ENCODE measurements at places on chromosomes 3 and 15.

DNA sequence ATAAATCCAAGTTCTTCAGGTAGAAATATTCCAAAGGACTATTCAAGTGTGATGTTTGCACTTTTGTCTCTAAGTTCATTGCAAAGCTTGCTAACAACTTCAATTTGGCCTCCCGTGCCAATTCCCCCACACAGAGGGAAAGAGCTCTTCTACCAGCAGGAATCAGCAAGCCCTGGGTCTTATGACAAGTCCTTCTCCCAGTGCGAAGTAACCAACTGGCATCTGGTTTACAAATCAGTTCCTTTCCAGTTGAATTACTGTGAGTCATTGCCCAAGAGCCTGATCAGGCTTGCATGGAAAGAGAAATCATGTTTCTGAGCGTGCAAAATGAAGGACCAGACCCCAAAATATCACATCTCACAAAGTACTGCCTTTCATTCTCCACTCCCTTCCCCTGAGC is 62.7 kb upstream of the SLCO3A1 start:
- no peak for DNase-seq

- no peak for DNase-seq
These were observed 37.8 kb upstream of the CTXND1 start for GRCh38 chr15:80289528-80290495.

DNA sequence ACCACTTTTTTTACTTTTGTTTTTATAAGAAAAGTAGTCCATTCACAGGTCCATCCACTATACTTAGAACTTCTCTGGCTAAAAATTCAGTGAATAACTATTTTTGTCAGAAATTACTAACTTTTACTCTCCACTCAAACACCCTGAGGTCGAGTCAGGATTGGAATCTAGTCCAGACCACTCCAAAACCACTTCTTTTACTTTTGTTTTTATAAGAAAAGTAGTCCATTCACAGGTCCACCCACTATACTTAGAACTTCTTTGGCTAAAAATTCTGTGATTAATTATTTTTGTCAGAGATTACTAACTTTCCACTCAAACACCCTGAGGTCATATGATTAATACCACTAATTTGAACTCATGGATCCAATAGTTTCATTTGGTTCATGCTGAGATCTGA is 239.4 kb downstream of the RORA start:
- DNase-seq: no peak

GRCh38 chr3:141476033-141476432 is 10.8 kb upstream of the RASA2 start:
- DNase-seq: no peak

- DNase-seq: peak; percentile 72
These were observed 107.4 kb downstream of the APBA2 start for GRCh38 chr15:28993051-28993719.

GRCh38 chr15:55601374-55601773 is 13.2 kb upstream of the PYGO1 start:
- no peak for DNase-seq

DNA sequence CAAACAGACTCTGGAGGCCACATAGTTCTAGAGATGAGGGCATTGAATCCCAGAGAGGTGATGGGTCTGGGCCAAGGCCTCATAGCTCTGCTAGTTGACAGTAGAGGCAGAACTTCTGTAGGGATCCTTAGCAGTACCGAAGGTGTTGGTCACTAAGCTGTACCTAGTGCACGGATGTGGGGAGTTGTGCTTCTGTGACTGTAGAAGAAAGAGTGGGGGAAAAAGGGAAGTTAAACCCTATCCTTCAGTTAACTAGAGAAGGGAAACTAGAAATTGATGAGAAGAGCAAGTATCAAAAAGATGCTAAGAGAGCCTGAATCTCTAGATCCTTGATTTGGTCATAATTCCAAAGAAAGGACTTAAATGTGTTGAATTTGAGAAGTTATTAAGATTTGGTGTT is 186.7 kb downstream of the NFKBIZ start:
- DNase-seq: no peak

DNA sequence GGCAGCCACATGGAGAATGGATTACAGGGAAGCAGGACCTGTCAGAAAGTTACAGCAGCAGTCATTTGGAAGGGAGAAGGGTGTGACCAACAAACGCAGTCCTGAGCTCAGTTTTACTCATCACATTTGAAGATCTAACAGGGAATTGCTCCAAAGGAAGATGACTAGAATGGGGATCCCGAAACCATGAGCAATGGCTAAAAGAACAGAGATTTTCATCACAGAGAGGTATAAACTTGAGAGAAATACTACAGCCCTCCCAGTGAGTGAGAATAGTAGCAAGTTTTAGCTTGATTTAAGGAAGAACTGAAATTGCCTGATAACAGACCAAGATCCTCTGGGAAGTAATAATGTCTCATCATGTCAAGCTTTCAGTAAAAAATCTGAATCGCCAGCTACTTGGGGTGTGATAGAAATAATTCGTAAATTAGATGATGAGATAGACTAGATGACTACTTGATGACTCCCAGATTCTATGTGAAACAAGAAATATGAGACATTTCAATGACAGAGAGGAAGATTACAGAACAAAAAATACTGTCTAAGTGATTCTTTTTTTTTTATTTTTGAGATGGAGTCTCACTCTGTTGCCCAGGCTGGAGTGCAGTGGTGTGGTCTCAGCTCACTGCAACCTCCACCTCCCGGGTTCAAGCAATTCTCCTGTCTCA is 16.9 kb downstream of the CD47 start:
- no peak for DNase-seq

- DNase-seq: no peak
These were observed 30.7 kb upstream of the MGA start for GRCh38 chr15:41629463-41629862.

GRCh38 chr15:84654689-84655453 is 788 bp upstream of the WDR73 start:
- DNase-seq: peak; percentile 92

DNA sequence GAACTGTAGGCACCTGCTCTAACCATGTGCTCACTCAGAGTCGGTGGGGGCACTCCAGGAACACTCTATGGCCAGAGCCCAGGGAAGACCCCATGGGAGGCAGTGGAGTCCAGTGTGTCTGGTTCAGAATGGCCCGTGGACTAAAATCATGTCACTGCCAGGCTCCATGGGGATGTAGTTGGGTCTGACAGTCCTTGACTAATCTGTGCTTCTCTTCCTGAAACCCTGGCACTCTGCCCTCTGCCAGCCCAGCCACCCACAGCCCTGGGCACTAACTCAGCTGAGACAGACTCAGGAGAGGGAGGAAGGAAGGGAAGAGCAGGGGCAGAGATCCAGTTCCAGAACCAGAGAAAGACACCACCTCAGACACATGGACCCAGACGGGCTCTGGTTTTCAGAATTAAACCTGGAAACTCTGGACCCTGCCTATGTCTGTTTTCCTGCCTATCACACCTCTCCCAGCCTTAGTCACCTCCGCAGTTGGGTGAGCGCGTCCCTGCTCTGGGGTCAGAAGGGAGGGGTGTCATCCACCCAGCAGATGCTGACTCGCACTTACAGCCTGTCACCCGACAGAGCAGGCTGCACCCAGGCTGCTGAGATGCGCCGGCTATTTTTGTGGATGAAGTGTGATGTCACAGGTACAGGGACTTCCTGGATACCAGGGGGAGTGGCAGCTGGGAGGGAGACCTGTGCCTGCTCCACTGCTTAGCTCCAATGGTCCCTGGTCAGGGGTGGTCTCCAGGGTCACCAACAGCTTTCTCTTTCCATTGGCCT is 56.8 kb upstream of the INSYN1 start:
- DNase-seq: no peak

GRCh38 chr3:141384575-141384974 is 16.3 kb downstream of the ZBTB38 start:
- DNase-seq: no peak

DNA sequence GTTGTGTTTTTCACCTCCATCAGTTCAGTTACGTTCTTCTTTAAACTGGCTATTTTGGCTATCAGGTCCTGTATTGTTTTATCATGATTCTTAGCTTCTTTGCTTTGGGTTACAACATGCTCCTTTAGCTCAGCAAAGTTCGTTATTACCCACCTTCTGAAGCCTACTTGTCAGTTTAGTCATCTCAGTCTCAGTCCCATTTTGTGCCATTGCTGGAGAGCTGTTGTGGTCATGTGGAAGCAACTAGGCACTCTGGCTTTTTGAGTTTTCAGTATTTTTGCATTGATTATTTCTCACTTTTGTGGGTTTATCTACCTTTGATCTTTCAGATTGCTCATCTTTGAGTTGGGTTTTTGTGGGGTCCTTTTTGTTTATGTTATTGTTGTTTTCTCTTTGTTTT is 151.3 kb downstream of the CFAP20DC start:
- DNase-seq: no peak

- no peak for DNase-seq
These were observed 69.7 kb upstream of the POMGNT2 start for GRCh38 chr3:43175541-43175940.

- DNase-seq: no peak
These were observed 45.2 kb downstream of the RGMA start for GRCh38 chr15:93043621-93044300.

DNA sequence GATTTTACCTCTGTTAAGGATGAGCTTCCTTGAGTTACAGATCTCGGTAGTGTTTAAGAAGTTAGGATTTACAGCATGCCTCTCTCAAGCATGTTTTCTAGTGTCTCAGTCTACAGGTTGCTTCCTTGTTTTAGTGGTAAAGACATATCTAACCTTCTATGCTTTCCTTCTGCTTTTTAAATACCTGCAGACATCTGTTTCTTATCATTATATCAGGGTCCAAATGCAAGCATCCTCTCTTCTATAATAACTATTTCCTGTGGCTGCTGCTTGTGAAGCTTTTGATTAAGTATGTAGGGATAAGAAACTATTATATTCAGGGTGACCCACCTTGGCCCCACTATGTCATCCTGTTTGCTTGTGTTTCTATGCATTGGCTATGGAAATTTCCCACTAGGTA is 112.2 kb upstream of the LRRFIP2 start:
- no peak for DNase-seq

DNA sequence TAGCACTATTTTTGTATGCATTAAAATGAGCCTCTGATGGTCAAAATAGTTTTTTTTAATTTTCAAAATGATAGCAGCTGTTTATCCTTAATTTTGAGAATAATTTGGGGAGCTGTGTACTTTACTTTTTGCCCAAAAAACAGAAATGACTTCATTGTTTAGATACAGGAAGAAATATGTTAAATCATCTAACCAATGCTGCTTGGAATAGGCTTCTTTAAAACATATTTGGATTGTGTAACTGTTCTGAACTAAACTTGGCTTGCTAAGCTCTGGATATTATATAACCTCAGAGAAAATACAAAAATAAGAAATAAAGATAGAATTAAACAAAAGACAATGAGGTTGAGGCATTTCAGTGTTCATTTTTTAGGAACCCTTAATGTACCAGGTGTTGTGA is 119.3 kb downstream of the SERPINI1 start:
- DNase-seq: no peak

- no peak for DNase-seq
These were observed 218.9 kb upstream of the RORA start for GRCh38 chr15:61447981-61448380.

GRCh38 chr3:78221300-78221699 is 1181.4 kb downstream of the ROBO2 start:
- DNase-seq: no peak

DNA sequence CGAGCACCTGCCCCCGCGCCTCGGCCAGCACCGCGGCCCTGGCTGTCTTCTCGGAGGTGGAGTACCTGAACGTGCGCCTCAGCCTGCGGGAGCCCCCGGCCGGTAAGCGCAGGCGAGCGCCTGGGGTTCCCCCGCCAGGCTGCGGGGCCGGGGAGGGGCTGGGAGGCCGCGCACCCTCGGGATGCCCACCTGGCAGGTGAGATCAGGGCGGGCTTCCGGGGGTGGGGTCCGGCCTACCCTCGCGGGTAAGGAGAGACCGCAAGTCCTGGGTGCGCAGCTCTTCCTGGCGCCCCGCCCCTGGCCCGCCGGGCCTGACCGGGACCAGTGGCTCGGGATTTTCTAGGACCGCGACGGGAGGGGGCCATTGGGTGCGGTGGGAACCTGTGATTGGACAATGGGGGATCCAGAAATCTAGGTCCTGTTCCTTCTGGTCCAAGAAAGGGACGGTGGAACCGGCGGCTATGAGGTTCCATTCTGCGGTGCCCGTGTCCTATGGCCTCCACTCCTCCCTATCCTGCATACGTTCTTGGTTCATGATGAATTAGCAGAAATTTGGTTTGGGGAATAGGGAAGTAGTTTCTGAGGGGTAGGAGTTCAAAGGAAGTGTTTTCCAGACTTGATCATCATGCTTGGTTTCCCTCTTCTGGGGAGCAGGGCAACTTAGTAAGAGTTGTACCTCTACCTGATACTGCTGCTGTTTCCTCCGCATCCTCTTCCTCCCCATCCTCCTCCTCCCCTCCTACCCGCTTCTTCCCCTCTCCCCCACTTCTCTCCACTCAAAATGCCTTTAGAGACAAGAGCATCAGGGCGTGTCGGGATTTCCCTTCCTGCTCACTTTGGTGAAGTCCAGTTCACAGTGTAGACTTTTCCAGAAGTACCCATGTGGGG is 808 bp downstream of the ARRDC4 start:
- peak; percentile 25 for DNase-seq

DNA sequence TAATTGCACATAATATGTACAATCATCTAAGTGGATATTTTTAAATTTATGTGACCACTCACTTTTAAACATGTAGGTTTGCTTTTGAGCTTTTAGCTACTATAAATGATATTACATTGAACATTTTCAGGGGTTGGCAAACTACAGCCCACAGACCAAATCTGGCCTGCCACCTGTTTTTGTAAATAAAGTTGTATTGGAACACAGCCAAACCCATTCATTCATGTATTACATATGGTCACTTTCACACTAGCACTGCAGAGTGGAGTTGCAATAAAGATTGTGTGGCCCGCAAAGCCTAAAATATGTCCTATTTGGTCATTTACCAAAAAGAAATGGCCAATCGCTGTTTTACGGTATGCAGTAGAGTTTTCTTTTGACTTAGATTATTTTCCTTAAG is 21.2 kb downstream of the CMTM7 start:
- no peak for DNase-seq

- no peak for DNase-seq
These were observed 203.4 kb upstream of the NSMCE3 start for GRCh38 chr15:29472901-29473445.

- no peak for DNase-seq
These were observed 3.1 kb downstream of the TM4SF1 start for GRCh38 chr3:149374391-149374790.

DNA sequence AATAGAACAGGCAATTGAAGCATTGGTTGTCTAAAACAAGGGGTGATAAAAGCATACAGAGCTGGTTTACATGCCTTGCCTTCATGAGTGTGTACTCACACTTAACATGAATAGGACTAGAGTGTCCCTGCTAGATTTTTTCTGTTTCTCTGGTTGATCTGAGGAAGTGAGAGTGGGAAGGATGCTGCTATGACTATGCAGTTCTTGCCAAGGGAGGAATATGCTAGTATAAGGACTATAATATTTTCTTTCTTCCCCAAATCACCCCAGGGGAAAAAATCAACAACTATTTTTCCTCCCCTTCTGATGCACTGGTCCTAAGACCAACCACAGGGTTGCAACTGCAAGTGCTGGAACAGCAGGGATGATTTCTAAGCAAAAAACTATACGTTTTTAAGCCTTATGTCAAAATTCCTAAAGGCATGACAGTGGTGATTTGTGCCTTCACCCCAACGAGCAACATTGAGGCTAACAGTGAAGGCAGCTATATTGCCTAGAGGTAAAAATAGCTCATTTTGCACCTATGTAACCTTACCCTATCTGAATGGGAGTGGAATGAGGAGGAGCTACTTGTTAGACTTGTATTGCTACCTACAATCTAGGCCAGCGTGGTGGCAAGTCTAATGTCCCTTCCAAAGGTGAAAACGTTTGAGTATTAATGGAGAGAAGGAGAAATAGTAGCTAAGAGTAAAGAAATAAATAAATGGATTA is 33.5 kb upstream of the USP8 start:
- peak; percentile 0 for DNase-seq

GRCh38 chr15:51739061-51739712 is 1.7 kb upstream of the LYSMD2 start:
- no peak for DNase-seq
